ENCODE measurements at places on chromosomes 3 and 15.

DNA sequence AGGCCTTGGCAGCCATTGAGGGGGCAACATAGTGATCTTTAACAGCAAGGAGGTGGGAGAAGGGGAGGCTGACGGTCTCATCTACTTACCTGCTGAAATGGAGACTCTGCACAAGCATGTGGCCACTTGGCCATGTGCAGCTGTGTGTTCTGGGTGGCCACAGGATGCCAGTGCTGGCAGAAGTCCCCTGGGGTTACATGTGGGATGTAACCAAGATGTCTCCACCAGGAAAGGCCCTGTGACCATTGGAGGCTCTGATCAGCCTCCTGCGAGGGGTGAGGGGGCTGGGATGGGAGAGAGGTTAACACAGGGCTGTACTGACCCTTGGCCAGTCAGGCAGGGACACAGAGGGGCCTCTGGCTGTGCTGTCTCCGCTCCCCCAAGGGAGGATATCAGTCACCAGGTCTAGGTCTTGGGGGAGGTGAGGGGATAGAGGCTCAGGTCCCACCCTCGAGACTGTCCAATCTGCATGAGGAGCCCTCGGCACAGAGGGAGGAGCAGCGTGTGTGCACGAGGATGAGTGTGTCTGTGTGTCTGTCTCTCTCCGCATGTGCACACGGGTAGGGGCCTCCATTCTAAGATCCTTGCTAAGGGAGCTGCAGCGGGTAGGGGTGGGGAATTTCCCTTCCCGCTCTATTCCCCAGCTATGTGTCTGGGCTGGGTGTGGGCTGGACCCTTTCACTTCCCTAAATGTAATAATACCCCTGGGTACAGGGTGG is 19.5 kb downstream of the PRKCD start:
- DNase-seq = no peak

- no peak for DNase-seq
These were observed 14.2 kb downstream of the SV2B start for GRCh38 chr15:91114301-91114700.

DNA sequence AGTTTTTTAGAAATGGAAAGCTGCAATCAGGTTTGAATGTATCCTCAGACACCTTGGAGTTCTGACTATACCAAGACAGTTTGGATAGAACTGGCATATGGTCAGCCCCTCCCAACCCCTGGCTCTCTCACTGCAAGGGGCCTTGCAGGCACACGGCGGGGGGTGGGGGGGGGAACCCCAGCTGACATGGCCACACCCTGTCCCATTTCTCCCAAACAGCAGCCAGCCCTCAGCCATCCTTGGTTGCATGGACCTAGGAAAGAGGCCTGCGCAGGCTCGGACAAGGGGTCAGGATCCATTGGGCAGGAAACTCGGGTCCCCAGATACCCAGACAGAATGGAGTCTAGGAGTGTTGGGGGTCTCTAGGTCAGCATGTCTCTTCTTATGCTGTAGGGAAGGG is 14.5 kb downstream of the CAND2 start:
- DNase-seq = no peak

DNA sequence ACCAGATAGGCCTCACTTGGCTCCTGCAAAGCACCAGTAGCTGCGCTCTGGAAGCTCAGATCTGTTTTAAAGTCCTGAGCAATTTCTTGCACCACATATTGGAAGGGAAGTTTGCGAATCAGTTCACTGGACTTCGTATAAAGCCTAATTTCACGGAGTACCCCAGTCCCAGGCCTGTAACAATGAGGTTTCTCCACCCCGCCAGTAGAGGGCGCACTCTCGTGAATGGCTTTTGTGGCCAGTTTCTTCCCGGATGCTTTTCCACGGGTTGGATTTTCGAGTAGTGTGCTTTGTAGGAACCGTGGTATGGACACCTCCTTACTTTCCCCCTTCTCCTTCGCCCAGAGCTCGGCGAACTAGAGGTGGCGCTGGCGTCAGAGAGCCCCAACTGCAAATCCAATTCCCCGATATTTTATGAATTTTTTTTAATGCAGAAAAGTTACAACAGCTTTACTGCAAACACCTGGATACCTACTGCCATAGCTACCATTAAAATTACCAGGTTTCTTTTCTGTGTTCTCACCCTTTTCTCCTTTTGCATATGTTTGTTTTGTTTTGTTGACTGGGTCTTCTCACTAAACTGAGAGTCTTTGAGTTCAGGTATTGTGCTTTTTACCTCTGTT is 13.3 kb downstream of the RARB start:
- DNase-seq = peak; percentile 36

DNA sequence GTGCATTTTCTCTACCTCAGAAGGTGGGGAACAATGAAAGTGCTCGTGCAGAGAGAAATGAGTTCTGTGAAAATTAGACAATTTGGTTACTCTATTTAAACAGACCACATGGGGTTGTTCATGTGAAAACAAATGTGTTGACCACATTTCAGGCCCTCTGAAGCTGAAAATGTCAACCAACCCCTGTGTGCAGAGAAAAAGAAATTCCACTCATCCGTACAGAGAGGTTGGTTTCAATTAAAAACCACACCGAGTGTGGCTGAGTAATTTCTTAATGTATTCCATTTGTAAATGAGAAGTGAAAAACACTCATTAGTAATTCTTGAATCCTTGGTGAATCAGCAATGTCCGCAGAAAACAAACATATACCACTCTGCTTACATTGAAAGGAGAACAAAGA is 46.9 kb upstream of the SLC7A14 start:
- DNase-seq = no peak

- no peak for DNase-seq
These were observed 22.8 kb downstream of the STRIT1 start for GRCh38 chr3:155270485-155271342.

GRCh38 chr3:111762537-111762936 is 96.5 kb upstream of the PHLDB2 start:
- no peak for DNase-seq

- DNase-seq = no peak
These were observed 43.9 kb downstream of the ZNF148 start for GRCh38 chr3:125331243-125331642.

DNA sequence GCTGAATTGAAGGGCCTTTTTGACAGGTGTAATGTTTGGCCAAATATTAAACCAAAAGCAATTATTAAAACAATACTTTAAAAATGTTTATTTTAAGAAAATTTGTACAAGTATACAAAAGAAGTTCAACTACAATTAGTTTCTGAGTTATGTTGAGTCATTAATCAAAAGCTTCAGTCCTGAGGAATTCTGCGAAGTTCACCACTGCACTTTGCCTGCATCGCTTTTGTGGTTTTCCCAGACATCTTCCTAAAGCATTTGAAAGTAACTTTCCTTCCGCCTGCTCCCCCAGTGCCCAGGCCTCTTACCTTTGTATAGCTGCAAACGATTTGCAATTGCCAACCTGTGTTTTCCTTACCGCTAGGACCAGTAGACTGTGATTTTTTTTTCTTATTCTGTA is 69.5 kb downstream of the KCNAB1 start:
- no peak for DNase-seq

GRCh38 chr3:143171141-143171980 is 51.8 kb downstream of the CHST2 start:
- peak; percentile 56 for DNase-seq

DNA sequence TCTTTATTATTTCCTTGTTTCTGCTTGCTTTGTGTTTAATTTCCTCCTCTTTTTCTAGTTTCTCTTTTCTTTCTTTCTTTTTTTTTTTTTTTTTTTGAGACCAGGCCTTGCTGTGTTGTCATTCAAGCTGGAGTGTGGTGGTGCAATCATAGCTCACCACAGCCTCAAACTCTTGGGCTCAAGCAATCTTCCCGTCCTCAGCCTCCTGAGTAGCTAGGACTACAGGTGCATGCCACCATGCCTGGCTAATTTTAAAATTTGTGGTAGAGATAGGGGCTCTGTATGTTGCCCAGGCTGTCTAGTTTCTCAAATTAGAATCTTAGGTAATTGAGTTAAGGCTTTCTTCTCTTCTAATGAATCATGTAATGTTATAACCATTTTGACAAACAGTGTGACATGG is 22.4 kb downstream of the SLMAP start:
- no peak for DNase-seq

DNA sequence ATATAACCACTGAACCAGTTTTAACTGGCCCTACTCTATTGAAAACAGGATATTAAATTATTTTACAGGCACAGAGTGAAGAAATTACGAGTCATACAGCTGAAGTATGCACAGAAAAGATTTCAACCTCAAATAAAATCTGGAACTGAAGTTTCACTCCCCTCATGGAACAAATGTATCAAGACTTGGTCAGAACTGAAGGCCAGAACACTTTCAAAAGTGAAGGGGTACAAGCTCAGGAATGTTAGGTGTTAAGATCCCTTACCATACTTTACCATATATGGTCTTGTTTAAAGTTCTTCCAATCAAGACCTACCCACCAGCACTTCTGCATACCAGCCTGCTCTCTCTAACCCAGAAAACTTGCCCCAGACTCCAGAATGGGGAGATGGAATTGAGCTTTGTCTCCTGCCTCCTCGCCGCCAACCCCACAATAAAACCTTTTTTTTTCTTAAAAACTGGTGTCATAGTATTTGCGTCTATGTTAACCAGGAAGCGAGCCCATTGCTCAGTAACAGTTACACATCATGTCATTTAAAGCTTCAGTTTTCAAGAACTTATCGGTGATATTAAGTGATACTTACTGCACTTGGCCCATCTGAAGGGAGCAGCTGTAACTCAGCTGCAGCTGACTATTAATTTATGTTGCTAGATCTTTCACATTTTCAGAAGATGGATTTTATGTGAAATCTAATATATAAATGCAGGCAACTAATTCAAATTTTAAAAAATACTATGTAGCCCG is 59.9 kb downstream of the OXSM start:
- no peak for DNase-seq

DNA sequence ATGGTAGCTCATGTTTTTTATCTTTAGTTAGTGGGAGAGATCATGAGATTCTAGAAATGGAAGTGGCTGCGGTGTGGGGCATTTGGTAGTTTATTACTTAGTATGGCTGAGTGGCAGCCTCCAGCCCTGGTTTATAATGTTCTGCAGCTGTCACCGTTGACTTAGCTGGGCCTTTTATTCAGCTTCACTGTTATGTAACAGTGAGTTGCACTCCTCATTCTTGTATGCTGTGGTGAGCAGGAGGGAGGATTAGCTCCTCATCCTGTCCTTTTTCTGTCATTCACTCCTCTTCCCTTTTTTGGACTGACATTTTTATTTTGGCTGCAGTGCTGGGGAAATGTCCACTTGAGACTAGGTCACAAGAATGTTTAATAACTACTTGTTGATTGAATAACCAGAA is 29.5 kb downstream of the RAD54L2 start:
- DNase-seq = no peak

DNA sequence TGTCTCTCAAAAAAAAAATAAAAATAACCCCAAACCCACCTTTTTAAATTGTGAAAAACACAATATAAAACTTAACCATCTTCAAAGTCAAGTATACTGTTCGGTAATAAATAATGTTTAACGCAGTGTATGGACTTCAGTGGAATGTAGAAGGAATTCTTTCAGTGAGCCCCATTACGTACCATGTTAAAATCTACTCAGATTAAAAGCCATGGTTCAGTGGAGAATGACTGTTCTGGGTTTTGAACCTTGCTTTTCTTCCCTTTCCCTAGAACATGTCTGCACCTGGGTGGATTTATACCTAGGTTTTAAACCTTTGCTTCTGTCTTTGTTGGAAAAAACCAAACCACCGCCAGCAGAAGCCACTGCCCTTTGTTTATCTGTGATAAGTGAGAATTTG is 27.5 kb downstream of the DAG1 start:
- DNase-seq = no peak

DNA sequence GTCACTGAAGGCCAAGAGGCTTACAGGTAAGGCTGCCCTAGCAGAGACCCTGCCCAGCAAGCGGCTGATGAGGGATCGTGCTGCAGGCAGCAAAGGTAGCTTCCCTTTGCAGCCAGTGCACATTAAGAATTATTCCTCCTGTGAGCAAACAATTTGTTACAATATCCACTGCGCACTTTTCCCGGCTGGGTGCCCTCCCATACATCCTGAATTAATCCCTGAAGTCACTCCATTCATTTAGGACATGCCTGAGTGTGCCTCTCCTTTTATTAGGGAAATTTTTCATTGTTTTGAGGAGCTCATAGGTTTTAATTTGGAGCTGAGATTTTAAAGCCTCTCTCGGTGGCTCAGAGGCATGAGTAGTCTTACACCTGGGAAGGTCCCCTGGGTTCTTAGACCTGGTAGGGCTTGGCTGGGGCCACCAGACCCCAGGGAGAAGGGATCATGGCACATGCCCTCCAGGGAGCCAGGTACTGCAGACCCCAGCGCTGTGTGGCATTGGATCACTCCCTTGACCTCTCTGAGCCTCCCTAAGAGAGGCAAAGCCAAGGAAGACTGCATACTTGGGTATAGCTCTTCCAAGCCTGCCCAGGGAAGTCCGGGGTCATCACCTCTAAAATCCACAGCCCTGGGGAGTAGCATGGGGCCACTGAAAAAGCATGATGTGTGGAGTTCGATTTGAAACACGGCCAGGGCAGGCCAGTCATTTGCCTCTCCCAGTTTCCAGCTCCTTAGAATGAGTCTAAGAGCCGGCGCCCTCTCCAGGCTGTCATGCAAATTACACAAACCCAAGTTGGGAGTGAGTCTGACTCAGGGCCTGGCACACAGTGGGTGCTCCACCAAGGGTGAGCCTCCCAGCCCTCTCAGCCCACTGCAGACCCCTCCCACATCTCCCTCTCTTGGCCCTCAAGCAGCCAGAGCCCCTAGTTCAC is 151.9 kb upstream of the LINGO1 start:
- no peak for DNase-seq

DNA sequence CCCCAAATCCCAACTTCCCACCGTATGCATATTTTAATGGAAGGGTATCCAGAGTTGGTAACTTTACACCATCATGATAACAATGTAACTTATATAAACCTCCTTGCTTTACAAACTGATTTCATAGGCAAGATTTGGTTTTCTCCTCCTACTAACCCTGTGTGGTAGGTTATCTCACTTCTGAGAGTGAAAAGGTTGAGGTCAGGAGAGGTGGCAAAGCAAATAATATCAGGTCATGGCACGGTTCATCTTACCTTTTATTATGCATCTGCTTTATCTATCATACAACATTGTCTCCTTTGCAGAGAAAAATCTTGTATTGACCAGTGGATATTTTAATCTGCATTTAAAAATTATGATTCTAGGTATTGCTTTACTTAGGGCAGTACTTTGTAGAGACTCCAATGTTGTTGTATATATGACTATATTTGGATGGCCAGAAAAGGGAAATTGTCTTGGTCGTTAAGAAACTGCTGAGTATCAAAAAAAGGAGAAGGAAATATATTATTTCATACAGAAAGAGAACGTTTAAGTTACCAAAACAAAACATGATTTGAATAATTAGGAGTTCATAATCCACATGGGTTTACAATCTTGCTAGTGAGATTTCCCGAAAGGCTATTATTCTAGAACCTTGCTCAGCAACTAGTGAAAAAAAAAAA is 30.4 kb downstream of the NFKBIZ start:
- DNase-seq = no peak

GRCh38 chr15:83604549-83604948 is 49.4 kb upstream of the ADAMTSL3 start:
- no peak for DNase-seq

DNA sequence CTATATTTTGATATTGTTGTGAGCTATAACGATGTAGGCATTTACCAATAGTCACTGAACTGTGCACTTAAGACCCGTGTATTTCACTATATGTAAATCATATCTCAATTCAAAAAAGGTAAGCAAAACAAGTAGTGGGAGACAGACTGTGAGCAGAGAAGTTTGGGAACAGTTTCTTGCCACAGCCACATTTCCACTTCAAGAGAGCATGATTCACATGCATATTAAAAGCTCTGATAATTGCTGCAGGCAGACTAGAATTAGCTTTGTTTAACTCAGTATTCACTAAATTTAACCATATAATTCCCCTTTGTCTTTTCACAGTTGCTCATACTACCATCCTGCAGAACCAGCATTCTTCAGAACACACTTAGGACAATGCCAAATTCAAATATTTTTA is 168.4 kb upstream of the ZNF385D start:
- no peak for DNase-seq

- no peak for DNase-seq
These were observed 53.0 kb upstream of the CA12 start for GRCh38 chr15:63434576-63435186.
